T-helper 1 cell (primary cell): ENCODE measurements at places on chromosomes 5 and 9.

DNA sequence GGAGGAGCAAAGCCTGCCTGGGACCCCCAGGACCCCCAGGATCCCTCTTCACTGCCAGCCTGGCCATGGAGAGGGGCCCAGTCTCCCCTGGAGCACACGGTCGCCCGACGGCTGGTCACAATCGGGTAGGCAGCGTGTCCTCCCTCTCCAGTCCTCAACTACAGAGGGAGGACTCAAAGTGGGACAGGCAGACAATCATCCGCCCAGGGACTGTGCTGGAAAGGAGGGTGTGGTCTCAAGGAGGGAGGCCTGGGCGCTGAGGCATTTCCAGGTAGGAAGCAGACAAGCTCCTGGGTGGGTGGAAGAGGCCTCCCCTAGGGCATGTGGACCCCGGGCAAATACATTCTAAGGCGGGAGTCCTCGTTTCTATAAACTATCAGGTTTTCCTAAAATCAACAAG, 93.2 kb upstream of the ADAMTS2 start:
- no peak for DNase-seq

- DNase-seq: no peak
Observed at GRCh38 chr5:93626801-93627200, 43.8 kb downstream of the NR2F1 start.

- no peak for DNase-seq
Observed at GRCh38 chr5:83844449-83845068, 123.9 kb upstream of the HAPLN1 start.

DNA sequence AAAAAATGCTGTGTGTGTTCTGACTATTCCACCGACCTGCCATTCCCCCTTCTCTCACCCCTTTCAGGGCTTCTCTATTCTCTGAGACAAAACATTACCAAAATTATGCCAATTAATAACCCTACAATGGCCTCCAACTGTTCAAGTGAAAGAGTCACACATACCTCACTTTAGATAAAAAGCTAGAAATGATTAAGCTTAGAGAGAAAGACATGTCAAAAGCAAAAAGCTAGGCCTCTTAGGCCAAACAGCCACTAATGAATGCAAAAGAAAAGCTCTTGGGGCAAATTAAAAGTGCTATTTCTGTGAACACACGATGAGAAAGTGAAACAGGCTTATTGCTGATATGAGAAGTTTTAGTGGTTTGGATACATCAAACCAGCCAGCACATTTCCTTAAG, 279.6 kb upstream of the GRAMD2B start:
- no peak for DNase-seq

GRCh38 chr5:105529851-105530250, 1967.3 kb upstream of the NUDT12 start:
- no peak for DNase-seq

DNA sequence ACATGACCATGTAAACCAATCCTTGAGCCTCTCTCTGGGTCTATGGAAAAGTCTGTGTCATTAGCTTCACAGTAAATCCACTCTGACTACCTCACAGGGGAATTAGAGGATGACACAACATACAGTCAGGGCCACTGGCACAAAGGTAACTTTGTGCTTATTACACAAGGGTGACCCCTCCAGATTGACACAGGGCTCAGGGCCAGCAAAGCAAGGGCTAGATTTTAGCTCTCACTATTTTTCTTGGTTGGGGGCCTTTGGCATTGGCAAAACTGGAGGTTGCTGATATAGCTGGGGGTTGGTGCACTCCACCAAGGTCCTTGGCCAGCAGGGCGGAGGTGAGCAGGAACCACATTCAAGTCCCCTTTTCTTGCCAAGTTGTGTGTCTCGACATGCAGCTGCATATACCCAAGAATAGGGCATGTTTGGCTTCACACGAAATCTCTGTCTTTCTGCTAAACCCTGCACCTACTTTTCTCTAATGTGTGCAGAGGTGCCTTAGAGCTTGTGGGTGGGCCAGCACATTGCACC, 15.2 kb upstream of the OSMR start:
- DNase-seq: no peak

GRCh38 chr5:142934051-142934762, 164.0 kb downstream of the ARHGAP26 start:
- no peak for DNase-seq

DNA sequence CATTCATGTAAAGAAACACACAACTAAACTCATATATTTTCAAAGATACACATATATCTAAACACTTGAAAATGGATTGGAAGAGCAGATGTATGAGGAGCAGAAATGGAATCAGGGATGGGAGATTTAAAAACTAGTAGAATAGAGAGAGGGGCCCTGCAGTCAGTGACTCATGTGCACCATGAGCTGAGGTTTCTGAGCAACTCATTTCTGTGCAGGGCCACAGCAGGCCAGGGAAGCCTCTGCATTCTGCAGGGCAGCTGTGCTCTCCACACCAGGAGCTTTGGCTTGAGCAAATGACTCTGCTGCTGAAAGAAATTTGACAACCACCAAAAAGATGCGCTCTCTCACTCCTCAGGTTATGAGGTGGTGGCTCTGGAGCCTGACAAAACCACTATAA, 27.1 kb downstream of the LHX6 start:
- DNase-seq: no peak

GRCh38 chr5:111225926-111226325, 1.7 kb downstream of the CAMK4 start:
- DNase-seq: no peak

DNA sequence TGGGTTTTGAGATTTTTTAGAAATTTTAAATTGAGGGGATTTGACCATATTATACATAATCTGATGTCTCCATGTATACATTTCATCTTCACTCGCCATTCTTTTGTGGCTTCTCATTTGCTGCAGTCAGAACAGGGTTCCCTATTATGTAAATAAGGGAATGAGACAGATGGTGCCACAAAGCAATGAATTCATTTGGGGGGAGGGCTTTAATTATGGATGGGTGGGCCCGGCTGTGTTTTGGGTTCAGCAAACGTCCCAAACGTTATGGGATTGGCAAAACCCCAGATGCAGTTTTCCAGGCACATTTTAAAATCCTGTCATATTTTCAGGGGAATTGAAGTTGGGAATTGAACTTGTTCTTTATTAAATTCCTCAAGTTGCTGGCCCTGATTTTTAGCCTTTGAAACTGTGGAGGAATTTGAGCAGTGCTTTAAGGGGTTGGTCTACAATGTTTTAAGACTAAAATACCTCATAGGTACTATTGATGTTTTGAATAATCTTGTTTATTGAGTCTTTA, 558.5 kb upstream of the ZNF462 start:
- no peak for DNase-seq

DNA sequence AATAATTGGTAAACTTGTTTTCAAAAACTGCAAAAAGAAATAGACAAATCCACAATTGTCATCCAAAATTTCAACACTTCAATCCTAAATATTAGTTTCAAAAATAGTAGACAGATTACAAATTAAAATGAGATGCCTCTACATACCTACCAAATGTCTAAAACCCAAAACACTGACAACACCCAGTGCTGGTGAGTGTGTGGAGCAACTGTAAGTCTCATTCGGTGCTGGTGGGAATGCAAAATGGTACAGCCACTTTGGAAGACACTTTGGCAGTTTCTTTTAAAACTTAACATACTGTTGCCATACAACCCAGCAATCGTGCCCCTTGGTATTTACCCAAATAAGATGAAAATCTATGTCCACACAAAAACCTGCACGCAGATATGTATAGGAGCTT, 6.7 kb downstream of the ECM2 start:
- no peak for DNase-seq

GRCh38 chr9:80076162-80076561, 504.4 kb downstream of the TLE4 start:
- DNase-seq: no peak

DNA sequence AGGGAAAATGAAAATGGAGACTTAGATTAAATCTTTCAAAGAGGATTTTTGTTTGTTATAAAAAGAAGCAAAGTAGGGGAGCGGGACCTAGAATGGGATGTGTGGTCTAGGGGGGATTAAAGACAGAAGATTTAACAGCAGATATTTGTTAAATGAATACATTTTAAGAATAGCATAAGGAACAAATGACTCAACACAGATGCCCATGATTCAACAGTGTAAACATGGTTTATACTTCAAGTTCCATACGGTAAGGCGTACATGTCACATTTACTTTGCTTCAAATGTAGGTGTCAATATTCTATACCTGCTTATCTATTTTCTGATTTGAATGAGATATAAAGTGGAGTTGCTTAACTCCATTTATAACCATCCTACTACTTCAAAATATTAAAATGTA, 1.5 kb downstream of the TICAM2 start:
- DNase-seq: no peak

GRCh38 chr5:61394078-61394704, 62.1 kb downstream of the ZSWIM6 start:
- no peak for DNase-seq

DNA sequence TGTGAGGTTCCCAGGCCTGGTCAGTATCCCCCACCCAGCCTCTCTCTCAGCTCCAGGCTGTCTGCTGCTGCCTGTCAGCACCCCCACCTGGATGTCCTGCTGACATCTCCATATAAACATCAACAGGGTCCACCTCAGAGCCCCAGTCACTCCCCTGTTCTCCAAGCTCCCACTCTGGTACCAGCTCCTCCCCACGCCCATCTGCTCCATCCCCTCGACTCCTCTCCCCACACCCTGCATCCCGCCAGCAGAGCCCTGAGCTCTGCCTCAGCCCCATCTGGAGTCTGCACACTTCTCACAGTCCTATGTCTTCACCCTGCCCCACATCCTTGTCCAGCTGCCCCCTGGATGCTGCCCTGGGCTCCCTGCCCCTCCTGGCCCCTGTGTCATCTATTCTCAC, 67.7 kb upstream of the LRRTM2 start:
- no peak for DNase-seq

- DNase-seq: no peak
Observed at GRCh38 chr5:22250528-22250927, 602.6 kb downstream of the CDH12 start.

DNA sequence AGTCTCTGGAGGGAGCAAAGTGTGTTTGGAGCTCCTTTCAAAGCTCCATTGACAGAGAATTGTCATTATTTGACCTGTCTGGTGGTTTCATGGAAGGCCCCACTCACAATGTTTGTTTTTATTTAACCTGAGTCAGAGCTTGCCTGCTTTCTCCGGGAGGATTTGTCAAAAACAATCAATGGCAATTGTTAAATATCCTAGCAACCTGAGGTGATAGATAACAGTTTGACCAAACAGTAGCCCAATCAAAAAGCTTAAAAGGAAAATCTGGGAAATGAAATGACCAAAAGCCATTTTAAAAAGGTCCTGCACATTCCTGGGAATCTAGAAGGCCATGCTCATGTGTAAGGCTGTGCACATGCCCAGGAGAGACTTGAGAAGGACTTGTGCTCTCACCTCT, 177.2 kb upstream of the POC5 start:
- DNase-seq: no peak

GRCh38 chr5:171816666-171817065, 31.0 kb downstream of the SMIM23 start:
- no peak for DNase-seq

- no peak for DNase-seq
Observed at GRCh38 chr5:155878991-155879575, 447.9 kb upstream of the SGCD start.

DNA sequence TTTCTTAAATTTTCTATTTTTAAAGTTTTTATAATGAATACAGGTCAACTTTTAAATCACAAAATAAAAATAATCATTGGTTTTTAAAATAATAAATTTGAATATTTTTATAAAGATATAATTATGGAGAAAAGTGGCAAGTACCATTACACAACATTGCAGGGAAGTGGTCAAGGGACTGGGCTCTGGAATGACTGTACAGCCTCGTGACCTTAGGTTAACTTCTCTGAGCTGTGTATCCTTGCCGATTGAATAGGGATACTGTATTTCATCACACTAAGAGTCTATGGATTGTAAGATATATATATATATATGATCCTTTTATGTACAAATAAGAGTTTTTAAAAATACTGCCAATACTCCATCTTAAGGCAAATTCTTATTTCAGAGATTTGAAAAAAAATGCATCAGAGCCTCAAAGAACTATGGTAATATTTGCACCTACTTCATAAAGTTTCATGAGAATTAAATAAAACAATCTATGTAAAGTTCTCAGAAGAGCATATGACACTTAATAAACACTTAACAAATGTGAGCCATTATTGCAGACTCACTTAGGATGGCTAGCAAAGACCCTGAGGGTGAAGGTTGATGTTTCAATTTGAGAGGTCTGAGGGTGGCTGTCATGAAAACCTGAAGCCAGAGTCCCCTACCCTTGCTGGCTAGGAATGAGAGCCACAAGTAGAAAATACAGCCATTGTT, 136.5 kb downstream of the CCDC192 start:
- DNase-seq: no peak

DNA sequence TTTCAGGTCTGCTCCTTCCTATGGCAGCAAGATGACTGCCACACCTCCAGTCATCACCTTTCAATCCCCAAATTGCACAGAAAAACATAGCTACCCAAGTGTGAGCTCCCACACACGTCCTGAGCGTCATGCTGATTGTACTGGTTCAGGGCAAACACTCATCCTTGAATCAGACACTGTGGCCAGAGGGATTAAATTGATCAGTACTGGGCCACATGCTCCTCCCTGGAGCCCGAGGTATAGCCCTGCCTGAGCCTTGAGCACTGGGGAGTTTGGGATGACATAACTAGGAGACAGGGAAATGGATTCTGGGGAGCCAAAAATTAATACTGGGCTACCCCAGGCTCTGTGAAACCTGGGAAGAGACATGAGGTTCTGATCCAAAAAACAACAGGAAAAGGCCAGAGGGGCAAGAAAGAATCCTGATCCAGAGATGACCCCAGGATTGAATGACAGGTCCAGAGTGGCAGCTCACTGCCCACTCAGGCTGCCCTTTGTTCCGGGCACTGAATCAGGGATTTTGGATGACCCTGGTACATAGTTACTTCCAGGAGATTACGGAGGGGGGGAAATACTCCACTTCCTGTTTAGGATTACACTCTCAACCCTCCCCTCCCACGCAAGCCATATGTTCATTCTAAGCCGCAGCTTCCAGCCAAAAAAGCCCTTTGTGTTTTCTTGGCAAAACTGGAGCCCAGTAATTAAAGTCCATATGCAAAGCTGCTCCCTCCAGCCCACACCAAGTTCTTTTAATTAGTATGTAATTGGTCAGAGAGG, 141.6 kb upstream of the SPRY4 start:
- no peak for DNase-seq

- no peak for DNase-seq
Observed at GRCh38 chr5:169702693-169703481, 65.8 kb downstream of the DOCK2 start.

GRCh38 chr5:7493081-7493480, 97.1 kb downstream of the ADCY2 start:
- no peak for DNase-seq

GRCh38 chr9:7534211-7534935, 265.2 kb downstream of the DMAC1 start:
- DNase-seq: peak; percentile 84

GRCh38 chr9:35226651-35227050, 64.8 kb downstream of the UNC13B start:
- no peak for DNase-seq

- no peak for DNase-seq
Observed at GRCh38 chr9:116238225-116238624, 84.6 kb downstream of the PAPPA start.

DNA sequence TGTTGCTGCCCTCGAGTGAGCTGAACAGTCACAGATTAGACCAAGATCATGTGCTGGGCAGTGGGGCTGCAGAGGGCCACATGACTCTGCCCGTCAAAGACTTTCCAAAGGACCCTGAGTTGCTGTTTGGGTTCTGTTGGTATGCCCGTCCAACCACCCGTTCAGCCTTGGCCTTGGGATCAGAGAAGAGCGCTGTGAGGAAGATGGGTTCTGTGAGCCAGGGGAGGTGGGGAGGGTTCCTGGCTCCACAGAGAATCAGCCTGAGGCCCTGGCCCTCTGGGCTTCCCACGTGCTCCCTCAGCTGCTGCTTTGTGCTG, 72.6 kb downstream of the RGS3 start:
- no peak for DNase-seq

GRCh38 chr9:114275246-114276004, 47.5 kb upstream of the ORM1 start:
- DNase-seq: no peak
